Right cardiac atrium (tissue), 5 donors: ENCODE measurements at places on chromosomes 5 and 9. TPM values are rescaled to one million over a fixed set of nuclear protein-coding genes. Genes with fewer than 3 reads are reported as not detected.
A peak's percentile ranks its signal among the peaks of the same experiment; 100 is the strongest.

DNA sequence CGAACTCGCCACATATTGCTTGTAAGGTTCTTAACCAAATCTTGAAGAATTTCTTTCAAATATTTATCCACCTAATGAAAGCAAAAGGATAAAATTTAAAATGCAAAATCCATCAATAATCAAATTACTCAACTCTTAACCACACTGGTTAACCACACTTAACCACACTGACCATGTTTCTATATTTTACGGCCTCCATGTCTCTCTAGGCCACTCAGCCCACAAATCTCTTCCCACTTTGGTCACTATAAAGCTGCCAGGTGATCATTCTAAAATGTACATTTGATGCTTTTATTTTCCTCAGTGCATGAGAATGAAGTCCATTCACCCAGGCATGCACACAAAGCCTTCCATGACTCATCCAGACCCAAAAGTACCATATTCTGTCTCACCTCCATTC lies 56.4 kb upstream of the OR2K2 start:
- no peak for DNase-seq

Gene MAPKAP1
- 116 TPM for total RNA-seq

- peak; percentile 44 for DNase-seq
Measured at GRCh38 chr9:133347515-133347984, 381 bp downstream of the MED22 start.

Gene ALAD
- 43.6 TPM for total RNA-seq

DNA sequence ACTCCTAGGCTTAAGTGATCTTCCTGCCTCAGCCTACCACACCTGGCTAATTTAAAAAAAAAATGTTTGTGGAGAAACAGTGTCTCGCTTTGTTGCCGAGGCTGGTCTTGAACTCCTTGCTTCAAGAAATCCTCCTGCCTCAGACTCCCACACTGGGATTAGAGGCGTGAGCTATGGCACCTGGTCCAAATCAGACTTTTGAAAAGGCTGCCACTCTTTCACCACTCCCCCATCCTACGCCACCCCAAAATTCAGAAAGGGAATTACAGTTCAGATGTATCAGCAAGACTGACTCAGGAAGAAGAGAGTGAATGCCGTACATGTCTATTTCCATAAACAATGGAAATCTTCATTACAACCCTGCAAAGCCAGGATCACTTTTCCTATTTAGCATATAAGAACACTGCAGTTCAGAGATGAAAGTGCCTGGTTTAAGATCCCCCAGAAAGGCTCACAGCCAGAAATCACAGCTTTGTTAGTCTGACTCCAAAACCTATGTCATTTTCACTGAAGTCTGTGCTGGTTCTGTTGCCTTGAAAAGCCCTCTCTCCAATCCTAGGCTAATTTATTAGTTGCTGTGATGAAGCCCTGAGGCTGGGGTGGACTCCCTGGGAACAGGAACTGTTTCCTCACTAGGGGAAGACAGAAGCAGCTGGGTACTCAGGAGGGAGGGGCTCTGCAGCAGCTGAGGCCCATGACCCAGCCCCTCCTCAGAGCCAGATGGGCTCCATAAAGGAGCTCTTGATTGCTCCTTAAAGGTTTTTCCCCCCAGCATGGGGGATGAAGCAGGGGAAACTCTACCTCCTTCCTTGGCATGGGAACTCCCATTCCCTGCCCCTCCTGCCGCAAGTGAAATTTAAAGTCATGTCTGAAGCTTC lies 3.1 kb downstream of the FBLL1 start:
- no peak for DNase-seq

- DNase-seq, result no peak
Measured at GRCh38 chr9:14158916-14159315, 155.0 kb downstream of the NFIB start.
